ENCODE measurements at places on chromosomes 11 and 22.
A peak's percentile ranks its signal among the peaks of the same experiment; 100 is the strongest.

DNA sequence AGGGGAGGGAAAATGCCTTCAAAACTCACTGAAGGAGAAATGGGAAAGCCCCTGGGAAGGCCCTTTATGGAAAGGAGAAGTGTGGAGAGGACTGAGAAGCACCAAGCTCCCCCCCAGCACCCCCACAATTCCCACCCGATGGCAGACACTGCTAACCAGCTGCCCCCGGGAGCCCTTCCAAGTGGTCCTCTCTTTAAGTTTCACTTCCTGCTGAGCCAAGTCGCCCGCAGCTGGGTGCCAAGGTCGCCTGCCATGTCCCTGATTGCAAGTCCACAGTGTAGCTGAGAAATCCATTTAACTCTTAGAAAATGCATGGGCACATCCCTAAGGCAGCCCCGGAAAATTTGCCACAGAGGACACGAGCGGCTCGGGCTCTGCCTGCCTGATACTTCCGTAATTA is 68.2 kb downstream of the GALNT18 start:
- DNase-seq: no peak

DNA sequence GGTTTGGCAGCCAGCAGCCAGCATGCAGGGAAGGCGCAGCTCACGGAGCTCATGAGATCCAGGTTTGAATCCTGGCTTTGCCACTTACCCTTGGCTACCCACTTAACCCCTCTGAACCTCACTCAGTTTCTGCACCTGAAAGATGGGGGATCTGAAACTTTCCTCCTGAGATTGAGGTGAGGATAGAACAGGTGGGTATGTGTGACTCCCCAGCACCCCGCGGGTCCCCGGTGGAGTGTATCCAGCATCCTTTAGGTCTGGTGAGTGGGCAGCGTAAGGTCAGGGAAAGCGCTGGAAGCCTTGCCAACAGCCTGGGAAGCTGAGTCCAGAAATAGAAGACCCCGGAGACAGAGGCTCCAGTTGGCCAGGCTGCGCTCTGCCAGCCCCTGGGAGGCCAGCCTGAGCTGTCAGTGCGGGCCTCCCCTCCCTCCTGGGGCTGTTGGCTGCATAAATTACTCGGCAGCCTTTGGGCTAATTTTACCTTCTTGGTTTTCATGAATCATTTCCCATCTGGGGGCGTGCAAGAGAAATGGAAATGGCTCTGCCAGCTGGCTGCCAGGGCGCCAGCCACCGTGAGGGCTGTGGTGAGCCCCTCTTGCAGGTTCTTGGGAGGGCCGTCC is 17.6 kb downstream of the PRDM11 start:
- no peak for DNase-seq

DNA sequence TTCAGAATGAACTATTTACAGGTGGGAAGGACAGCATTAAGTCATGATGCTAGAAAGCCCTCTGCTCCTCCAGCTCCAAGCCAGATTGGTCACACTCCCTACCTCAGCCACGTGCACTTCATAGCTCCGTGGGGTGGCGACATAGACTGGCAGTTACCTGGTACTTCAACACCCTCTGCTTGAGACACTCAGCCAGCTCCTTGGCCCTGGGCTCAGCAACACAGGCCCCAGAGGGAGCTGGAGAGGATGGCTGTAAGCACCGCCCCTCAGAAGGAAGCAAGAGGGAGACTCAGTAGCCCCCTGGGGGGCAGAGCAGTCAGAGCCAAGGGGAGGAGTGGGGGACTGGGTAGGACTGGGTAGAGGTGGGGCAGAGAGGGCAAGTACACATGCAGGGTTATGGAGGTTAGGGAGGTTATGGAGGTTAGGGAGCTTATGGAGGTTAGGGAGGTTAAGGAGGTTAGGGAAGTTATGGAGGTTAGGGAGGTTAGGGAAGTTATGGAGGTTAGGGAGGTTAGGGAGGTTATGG is 102.1 kb upstream of the BID start:
- no peak for DNase-seq

- no peak for DNase-seq
These were observed 167.9 kb downstream of the SHANK2 start for GRCh38 chr11:71084306-71085012.

DNA sequence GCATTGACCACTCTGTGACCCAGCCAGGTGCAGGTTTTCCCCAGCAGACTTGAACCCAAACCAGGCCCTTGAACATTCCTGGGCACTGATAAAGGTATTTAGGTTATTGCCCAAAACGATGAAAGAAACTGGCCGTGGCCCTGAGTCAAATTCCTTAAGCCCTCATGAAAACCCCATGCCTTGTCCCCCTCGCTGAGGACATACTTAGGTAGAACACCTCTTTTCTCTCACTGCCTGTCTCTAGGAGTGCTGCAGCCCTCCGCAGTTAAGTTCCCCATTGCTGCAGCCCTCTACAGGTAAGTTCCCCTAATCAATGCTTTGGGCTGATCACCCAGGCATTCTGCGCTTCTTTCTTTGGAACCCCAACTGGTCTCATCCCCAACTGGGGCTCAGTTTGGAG is 961.6 kb downstream of the TBC1D22A start:
- no peak for DNase-seq

- no peak for DNase-seq
These were observed 8.8 kb upstream of the DNAL4 start for GRCh38 chr22:38802671-38803121.

GRCh38 chr11:10784232-10785145 is 24.2 kb downstream of the EIF4G2 start:
- no peak for DNase-seq

- no peak for DNase-seq
These were observed 8.2 kb downstream of the PDE2A start for GRCh38 chr11:72665911-72666472.

- DNase-seq: no peak
These were observed 2.1 kb downstream of the RTCB start for GRCh38 chr22:32409977-32410376.

DNA sequence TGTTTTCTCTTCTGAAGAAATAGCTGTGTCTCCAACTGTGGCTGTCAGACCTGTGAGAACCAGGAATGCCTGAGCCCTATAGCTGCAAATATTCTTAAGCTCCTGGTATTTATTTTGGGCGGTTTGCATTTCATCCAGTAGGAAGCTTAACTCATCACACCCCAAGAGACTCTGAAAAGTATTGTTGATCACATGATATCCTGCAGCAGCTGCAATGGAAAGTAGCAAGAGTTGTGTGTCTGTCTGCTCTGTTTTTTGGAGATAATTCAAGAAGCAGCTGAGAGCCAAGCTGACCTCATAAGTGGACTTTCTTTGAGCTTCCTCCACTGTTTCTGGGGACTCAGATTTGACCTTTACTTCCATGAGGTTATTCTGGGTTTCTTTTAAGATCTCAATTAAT is 36.4 kb upstream of the MRPL17 start:
- DNase-seq: no peak

- no peak for DNase-seq
These were observed 873.2 kb downstream of the METTL15 start for GRCh38 chr11:28981381-28981780.

DNA sequence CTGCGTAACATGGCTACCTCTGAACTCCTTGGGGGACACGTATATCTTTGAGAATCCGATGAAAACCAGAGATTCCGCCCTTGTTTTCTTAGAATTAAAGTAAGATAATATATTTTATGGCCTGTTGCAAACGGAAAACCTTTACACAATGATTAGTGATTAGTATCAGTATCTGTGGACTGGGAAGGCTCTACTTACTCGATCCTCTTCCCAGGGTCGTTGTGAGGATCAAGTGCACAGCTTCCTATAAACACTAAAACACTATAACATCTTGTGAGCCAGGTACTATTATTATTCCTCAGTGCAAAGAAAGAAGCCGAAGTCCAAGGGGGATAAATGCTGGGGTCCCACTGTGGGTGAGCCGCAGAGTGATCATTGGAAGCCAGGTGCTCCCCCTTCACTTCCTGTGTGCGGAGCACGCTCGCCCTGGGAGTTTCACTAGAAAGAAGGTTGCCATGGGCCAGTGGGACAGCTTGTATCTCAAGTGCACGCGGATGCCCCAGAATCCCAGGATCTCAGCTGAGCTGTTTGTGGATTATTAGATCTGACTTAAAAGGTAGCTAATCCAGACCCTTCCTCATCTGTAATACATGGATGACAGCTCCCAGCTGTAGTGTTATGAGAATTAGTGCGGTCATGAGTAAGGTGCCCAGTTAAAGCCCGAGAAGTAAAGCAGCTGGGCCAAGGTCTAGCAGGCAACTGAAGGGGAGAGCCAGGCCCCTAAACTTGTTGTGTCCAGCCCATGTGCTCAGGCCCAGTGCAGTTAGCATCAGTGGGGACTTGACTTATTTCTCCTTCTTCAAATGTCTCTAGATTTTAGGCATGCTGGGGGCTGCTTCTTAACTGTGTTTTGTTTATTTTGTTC is 839 bp downstream of the CBY1 start:
- DNase-seq: no peak

DNA sequence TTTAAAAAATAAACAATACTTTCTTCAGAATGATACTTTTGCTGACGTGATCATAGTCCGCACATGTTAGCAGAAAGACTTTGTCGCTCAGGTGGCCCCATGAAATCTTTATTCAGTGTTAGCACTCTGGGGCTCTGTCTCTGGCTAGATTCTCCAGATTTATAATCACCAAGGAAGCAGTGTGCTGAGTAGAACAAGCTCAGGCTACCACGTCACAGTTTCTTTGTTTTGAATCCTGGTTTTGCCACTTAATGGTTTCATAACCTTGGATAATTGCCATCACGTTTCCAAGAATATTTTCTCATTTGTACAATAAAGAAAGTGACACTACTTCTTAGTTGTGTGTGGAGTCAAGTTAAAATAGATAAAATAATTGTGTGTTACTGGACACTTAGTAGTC is 3.9 kb upstream of the MUC15 start:
- no peak for DNase-seq

DNA sequence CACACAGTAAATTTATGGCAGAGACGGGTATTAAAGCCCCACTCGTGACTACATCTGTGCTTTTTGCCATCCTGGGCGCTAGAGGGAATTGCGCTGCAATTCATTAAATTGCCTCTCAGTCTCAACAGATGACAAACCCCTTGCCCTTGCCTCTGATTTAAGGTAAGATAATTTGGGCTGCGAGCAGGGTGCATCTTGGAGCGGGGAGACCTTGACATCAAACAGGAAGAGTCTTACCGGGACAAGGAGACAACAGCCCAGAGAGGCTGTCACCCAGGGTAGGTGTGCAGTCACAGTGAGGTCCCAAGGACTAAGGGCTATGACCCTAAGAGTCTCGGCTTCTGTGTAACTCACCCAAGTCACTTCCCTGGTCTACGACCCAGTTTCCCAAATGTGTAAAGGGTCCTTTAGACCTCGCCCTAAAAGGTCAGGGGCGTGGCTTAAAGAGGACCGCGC is 449 bp upstream of the TOM1 start:
- no peak for DNase-seq

GRCh38 chr22:46256358-46256958 is 6.4 kb upstream of the CDPF1 start:
- no peak for DNase-seq

GRCh38 chr11:77959434-77959833 is 35.0 kb downstream of the INTS4 start:
- DNase-seq: no peak

- DNase-seq: no peak
These were observed 1998.4 kb downstream of the LRRC4C start for GRCh38 chr11:39461066-39461465.

GRCh38 chr22:27223317-27224177 is 566.2 kb downstream of the MIAT start:
- no peak for DNase-seq

DNA sequence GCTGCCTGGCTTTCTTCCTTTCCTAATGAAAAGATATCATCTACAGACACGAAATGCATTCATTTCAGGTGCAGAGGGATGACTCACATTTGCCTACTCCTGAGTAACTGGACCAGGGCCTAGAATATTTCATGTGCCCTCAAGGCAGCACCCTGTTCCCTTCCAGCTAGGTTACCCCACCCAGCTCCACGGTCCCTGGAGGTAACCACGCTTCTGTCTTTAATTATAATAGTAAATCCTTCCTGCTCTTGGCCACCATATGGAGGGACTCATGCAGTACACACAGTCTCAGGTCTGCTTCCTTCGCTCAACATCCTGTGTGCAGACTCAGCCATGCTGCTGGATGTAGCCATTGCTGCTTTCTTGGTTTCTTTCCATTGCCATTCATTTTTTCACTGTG is 22.3 kb downstream of the DHCR7 start:
- no peak for DNase-seq

DNA sequence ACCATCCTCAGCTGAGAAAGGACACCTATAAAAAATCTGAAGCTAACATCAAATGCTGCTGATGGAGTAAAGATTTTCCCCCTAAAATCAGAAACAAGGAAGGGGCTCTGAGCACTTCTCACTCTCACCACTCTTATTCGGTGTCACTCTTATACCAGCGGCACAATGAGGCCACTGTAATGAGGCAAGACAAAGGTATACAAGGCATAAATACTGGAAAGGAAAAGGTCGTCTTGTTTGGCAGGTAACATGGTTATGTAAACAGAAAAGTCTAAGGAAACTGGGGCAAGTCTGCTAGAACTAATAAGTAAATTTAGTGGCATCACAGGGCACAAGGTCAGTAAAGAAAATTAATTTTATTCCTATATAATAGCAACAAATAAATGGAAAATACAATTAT is 8.1 kb upstream of the MOB2 start:
- no peak for DNase-seq

DNA sequence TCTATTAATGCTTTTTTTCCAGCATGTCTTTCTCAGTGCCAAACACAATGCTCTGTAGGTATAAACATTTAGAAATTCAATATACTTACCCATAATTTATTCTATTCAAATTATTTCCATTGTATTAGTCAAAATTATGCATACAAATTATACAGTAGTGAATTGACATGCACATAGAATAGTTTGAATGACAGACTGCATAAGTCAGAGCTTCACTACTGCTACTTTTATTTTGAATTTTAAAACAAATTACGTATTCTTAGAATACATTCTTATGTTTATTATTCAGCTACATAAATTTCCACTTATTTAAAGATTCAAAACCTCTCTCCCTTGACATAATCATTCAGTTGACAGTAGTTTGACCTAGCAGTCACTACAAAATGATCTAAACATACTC is 808.0 kb upstream of the CCDC179 start:
- no peak for DNase-seq

- DNase-seq: no peak
These were observed 68.2 kb upstream of the NECTIN1 start for GRCh38 chr11:119797123-119797611.

GRCh38 chr11:7548659-7549274 is 35.0 kb downstream of the PPFIBP2 start:
- no peak for DNase-seq

GRCh38 chr11:125258291-125259032 is 93.9 kb downstream of the PKNOX2 start:
- DNase-seq: no peak

- peak; percentile 100 for DNase-seq
These were observed 271 bp downstream of the FKBP2 start for GRCh38 chr11:64241241-64241490.

DNA sequence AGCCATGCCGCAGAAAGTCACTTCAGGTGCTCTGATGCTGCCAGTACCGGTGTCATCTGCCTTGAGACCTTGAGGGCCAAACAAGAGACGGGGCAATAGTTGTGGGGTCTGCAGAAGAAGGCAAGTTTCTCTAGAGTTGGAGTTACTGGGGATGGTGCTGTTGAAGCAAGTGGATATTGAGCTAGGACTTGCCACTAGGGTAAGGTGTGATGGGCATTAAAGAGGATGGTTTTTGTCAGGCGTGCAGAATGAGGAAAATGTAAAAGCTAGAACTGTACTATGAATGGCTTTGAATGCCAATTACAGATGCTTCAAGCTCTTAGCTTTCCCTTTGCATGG is 61.6 kb downstream of the TNRC6B start:
- DNase-seq: no peak

- DNase-seq: no peak
These were observed 5.5 kb upstream of the FOXRED2 start for GRCh38 chr22:36512333-36512732.

Measured in CD4-positive, CD25-positive, alpha-beta regulatory T cell (primary cell).